ENCODE measurements at places on chromosomes 4 and X.

- DNase-seq, result no peak
Observed at GRCh38 chr4:53764761-53765490, 173.6 kb upstream of the LNX1 start.

DNA sequence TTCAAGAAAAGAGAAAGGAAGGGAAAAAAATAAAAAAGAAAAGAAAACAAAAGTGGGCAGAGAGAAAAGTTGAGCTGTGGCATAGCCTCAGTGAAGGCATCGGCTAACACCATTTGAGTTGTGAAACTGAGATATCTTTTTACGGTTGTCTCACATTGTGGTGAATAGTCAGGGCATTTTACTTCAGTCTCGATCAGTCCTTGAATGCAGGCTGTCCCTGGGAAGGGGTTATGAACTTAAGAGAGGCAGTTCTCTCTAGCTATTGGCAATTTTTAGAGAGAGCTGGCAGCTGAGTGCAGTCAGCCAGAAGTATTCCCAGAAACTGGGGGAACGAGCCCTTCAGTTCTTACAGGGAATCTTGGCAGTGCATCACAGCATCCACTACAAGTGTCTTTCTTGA is 93.5 kb upstream of the SLC6A14 start:
- no peak for DNase-seq

DNA sequence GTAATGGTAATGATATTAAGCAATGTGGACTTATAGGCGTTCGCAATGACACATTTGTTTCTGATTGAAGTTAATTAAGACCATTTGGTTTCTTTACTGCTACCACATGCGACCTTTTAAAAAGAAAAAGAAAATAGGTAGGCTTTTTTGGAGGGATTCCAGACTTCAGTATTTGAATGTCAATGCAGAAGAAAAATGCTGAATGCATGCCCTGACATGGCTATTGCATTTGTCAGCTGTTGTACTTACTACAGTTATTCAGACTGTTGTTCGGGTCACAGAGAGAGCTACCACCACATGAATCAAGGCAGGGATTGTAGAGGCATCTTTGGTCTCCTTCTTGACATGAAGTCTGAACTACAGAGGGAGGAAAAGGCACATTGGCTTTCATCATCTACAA is 163.7 kb downstream of the CORIN start:
- no peak for DNase-seq

GRCh38 chr4:122012735-122013134 is 60.9 kb upstream of the TRPC3 start:
- DNase-seq, result no peak

DNA sequence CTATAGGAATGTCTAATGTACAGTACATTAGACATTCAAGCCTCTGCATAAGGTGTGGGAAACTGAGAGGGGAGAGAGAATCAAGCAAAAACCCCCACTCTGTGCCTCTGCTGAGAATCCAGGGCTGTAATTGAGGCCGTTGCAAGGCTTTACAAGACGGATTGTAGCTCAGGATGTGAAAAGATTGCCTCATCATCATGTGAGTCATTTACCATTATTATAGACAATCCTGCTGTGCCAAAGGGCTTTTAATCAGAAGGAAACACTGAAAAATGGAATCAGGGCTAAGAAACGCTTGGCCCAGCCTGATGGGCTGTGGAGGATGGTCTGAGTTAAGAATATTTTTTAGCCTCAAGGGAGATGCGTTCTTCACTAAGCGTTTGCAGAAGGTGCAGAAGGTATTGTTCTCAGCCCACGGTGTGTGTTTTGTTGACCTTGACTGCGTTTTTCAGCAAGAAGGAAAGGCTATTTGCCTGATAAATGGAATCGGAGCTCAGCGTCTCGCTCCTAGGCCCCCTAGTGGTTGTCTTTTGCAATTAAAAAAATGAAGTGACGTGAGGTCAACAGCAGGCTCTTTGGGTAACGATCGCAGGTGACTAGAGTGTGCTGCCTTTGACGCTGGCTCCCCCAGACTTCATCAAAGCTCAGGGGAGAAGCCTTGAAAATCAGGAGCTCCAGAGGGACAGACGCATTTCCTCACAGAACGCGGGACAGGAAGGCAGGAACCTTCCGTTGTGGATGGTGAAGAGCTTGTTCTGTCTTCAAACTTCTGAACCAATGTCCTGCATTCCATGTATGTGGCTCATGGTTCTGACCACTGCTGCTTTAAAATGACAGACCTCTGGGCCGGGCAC is 18.1 kb upstream of the CHRNA9 start:
- no peak for DNase-seq

- DNase-seq, result no peak
Observed at GRCh38 chr4:158130204-158130603, 42.6 kb downstream of the GASK1B start.

DNA sequence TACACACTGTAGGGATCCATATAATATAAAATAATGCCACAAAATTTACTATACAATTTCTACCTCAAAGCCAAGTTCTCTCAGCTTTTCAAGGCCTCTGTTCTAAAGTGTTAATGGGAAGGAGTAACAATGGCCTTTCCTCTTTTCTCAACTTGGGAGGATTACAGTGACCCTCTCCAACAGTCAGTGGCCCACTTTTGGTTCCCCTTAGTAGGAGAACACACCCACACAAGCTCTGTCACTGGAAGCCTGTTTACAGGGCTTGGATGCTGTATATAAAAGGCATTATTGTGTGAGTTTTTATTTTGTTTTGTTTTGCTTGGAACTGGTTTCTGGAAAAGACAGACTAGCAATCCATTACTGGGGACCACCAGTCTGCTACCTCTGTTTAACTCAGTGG is 1.8 kb downstream of the ARHGEF6 start:
- no peak for DNase-seq

GRCh38 chr4:147736458-147736857 is 4.6 kb downstream of the ARHGAP10 start:
- no peak for DNase-seq

DNA sequence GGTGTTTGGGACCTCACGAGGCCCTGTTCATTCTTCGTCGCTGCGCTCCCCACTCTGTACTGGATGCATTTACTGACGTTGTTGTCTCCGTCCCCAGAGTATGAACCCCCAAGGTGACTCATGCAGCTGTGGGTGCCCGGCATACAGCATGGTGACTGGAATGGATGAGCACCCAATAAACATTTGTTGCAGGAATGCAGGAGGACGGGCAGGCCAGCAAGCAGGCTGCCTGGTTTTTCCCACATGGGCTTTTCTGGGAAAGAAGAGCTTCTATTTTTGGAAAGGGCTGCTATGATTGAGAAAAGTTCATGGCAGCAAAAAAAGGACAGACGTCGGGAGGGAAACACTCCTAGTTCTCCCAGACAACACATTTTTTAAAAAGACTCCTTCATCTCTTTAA is 893 bp upstream of the SOD3 start:
- no peak for DNase-seq

GRCh38 chr4:82057990-82058544 is 315.7 kb downstream of the HNRNPD start:
- DNase-seq, result no peak

- no peak for DNase-seq
Observed at GRCh38 chrX:48591255-48591791, 6.0 kb upstream of the WDR13 start.

DNA sequence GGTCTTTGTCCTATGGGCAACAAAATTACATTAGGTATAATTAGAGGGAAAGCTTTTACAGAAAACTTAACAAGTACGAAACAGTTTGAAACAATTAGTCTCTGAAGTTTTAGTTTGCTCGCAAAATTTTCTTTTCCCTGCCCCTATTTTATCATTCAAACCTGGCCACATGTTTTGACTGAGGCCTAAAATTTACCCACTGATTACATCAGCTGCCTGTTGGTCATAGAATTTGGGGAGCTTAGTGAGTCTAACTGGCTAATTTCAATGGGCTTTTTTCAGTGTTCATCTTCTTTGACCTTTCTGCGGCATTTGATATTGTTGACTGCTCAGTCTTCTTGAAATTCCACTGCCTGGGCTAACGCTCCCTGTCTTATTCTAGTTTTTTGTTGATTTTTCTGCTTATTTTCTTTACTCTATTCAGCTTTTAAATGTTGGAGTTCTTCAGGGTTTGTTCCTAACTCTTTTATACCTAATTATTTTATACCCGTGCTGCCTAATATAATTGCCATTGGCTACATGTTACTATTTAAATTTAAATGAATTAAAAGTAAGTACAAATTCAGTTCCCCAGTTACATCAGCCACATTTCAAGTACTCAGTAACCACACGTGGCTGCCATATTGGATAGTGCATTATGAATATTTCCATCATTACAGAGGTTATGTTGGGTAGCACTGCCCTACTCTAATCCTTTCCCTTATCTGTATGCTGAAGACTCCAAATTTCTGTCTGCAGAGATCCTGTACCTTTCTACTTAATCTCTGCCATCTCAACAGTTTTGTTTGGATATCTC is 87.5 kb downstream of the SNX25 start:
- no peak for DNase-seq

- DNase-seq, result no peak
Observed at GRCh38 chr4:135434936-135435335, 1233.3 kb upstream of the PABPC4L start.

DNA sequence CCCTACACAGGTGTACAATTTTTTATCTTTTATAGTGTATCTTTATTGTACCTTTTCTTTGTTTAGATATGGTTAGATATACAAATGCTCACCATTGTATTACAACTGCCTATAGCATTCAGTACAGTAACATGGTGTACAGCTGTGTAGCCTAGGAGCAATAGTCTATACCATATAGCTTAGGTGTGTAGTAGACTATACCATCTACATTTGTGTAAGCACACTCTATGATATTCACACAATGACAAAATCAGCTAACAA is 80.3 kb downstream of the FAM13A start:
- DNase-seq, result no peak

- DNase-seq, result no peak
Observed at GRCh38 chrX:44816367-44816766, 27.5 kb upstream of the DUSP21 start.

DNA sequence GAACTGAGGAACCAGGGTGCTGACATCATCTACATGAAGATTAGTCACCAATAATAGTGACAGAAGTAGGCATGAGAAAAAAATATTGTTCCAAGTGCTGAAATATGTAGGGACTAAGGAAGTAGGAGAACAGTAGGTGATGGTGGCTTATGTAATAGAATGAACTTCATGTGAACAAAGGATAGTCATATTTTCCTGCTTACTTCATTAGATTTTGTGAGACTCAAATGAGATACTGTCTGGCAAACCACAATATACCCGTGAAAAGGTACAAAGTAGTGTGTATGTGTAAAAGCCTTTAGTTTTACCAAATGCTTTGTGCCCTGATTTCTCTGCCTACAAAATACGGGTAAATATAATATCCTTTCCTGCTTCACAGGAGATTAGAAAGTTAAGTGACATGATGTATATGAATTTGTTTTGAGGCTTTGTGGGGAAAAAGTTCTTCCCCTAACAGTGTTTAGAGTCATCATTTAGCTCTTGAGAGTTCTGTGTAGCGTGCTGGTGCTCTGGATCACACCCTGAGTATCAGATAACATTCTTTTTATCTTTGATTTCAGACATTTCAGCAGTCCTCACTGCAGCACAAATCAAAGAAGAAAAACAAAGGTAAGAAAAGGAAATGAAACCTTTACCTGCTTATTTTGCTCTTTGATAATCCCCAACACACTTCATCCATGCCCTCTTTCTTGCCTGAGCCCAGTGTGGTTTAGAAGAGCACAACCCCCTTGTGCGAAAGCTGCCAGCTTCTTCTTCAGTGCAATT is 67.9 kb downstream of the KLHL34 start:
- no peak for DNase-seq

GRCh38 chrX:11965436-11965835 is 172.8 kb upstream of the FRMPD4 start:
- no peak for DNase-seq

GRCh38 chr4:189436207-189436606 is 504.5 kb upstream of the FRG1 start:
- DNase-seq, result no peak

GRCh38 chr4:62914758-62915157 is 1494.5 kb downstream of the TECRL start:
- no peak for DNase-seq

GRCh38 chrX:109966246-109966645 is 36.7 kb upstream of the TMEM164 start:
- DNase-seq, result no peak

DNA sequence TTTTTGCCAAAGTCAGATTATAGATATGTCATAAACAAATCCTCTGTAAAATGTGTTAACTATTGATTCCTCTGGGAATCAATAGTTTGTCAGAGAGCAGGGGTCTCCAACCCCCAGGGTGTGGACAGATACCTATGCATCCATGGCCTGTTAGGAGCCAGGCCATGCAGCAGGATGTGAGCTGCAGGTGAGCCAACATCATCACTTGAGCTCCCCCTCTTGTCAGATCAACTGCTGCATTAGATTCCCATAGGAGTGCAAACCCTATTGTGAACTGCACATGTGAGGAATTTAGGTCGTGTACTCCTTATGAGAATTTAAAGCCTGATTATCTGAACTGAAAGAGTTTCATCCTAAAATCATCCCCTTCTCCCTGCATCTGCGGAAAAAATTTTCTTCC is 1365.4 kb downstream of the ARAP2 start:
- DNase-seq, result no peak

- DNase-seq, result no peak
Observed at GRCh38 chrX:109878236-109878635, 124.7 kb upstream of the TMEM164 start.

- DNase-seq, result no peak
Observed at GRCh38 chrX:85051627-85052026, 48.0 kb downstream of the APOOL start.

GRCh38 chr4:22246847-22247246 is 269.0 kb downstream of the ADGRA3 start:
- no peak for DNase-seq

DNA sequence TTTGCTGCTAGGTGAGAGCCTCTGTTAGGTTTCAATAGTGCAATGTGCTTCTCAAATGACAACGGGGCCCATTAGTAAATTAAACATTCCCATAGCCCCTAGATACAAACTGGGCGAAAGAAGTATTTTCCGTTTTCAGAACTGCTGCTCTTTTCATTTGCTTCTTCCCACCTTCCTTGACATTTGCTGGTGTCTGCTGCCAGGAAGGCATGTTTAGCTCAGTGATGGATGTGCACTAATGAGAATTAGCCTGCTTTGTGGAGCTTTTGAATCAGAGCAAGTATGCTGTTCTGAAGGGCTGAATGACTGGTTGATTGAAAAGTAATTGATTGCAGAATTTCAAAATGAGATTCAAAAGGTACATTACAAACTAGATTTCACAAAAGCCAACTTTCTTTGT is 57.0 kb downstream of the SHROOM3 start:
- no peak for DNase-seq

GRCh38 chr4:52265781-52266525 is 214.8 kb downstream of the SPATA18 start:
- no peak for DNase-seq
